Mucosa of gallbladder (tissue), 1 donor: ENCODE measurements at places on chromosomes 7 and 10. TPM values are rescaled to one million over a fixed set of nuclear protein-coding genes. Genes with fewer than 3 reads are reported as not detected.

DNA sequence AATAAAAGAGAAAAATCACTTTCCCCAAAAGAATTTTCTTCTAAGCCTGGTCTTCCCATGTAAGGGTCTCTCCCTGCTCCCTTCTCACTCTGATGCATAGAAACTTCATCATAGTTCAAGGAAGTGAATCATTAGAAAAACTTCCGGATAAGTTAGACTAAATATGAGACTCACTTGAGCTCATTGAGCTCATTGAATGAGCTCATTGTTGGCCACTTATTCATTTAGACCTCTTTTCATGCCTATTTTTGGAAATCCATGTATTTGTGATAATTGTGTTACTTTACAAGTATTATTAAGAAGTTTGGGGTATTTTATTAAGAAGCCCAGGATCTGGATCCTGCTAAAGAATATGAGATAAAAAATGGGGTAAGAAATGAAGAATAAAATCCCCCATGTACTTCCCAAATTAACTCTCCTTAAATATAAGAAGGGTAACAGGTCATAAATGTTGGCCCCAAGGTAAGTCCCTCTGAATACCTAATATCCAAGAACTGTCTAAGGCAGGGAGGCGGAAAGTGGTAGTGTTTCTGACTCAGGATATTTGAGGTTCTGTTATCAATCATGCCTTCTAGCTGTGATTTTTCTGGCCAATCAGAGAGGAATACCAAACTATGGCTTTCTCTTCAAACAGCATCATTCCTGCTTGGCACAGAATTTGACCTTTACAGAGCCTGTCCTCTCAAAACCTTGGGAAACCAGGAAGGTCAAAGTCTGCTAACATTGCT lies 236.5 kb upstream of the PTN start:
- no peak for DNase-seq

DNA sequence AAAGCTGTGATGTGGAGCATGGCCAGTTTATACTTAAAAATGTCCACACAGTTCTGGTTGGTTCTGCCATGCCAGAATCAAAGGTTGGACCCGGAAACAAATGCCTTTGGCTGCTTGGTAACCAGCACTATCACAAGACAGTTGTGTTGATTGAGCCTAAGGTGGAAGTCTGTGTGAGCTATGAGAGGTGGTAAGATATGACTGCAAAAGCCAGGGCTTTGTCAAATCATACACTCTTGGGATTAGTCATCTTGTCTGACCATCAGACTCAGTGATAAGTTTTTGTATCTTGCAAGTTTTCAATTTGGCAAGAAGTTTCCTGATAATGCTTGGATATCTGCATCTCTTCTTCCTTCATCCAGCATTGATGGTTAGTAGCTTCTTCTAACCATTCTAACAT lies 35.5 kb downstream of the GPR141 start:
- DNase-seq, result no peak

DNA sequence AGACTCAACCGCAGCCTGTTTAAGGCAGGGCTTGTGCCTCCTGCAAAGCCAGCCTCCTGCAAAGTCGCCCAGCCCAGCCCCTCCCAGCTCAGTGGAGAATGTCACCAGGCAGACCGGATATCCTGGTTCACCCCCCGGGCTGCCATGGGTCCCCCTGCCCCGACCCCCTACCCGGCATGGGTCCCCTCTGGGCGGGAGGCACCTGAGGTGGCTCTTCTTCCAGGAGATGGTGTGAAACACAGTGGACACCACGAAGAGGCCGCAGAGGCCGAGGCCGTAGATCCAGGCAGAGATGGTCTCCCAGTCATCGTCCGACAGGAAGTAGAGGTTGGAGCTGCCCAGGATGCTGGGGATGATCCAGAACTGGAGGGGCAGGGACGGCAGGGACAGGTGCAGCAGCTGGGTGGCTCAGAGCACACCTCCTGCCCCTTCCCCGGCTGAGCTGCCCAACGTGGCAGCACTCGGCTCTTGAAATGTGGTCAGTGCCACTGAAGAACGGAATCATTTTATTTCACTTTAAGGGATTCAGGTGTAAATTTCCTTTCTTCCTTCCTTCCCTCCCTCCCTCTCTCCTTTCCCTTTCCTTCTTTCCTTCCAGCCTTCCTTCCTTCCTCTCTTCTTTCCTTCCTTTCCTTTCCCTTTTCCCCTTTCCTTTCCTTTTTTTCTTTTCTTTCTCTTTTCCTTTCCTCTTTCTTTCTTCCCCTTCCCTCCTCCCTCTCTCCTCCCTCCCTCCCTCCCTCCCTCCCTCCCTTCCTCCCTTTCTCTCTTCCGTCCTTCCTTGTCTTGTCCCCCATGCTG lies 36.7 kb upstream of the RADIL start:
- DNase-seq, result no peak

DNA sequence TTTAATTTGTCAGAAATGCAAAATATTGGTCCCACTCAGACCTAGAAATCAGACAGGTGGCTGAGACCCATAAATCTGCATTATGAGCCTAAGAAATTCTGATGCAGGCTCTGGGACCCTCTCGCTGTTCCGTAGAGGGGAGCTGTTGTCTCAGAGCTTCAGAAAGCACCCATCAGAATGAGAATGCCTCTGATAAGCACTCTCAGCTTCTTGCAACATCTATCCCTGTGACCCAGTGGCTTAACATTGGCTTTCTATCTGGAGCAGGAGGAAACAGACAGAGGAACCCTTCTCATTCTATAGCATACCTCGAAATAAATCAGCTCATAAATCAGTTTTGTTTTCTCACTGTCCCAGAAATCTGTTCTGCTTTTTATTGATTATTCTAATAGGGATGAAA lies 184.6 kb upstream of the SP4 start:
- no peak for DNase-seq

DNA sequence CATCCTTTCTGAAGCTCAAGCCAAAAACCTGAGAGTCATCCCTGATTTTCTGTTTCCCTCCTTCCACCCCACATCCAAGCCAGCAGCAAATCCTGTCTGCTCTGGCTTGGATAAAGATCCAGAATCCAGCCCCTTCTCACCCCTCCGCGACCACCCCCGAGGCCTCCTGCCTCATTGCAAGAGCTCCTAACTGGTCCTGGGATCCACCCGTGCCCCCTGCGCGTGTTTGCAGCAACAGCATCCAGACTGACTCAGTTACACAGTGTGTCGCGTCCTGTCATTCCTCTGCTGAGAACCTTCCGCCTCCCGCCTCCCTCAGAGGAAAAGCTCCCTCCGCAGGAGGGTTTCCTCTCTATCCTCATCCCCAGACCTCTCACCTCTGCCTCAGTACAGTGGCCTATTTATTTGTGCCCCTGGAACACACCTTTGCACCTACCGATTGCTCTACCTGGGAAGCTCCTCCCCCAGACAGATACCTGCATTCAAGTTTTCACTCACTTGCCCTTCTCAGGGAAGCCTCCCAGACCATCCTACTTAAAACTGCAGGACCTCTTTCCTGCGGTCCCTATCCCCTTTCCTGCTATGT lies 21.6 kb upstream of the GRID1 start:
- no peak for DNase-seq

GRCh38 chr10:3655528-3655927 lies 129.5 kb downstream of the KLF6 start:
- no peak for DNase-seq

DNA sequence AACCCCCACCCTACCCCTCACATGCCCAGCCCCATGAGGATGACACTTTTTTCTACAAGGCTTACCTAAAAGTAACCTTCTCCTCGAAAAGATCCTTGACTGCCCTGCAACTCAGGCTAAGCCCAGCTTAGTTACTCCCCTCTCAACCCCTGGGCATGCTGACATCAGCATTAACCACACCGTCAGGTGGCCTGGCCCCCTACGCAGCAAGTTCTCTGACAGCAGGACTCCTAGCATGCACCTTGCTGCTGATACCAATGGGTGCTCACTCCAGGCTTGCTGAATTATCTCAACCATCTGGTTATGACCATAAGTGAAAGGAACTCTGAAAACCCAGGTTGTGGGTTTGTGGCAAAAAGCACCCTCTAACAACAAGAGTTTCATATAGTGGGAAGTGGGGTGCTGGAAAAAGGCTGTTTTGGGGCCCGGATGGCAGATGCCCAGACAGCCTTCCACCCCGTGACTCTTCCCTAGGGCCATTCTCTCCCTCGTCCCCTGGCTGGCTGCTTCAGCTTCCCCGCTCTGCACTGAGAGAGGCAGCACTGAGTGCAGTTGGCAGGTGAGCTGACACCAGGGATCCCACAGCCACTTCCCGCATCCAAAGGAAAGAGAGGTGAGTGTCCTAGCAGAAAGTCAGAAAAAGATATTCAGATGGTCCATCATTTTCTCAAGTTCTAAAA lies 518.9 kb downstream of the KCNMA1 start:
- DNase-seq, result no peak

DNA sequence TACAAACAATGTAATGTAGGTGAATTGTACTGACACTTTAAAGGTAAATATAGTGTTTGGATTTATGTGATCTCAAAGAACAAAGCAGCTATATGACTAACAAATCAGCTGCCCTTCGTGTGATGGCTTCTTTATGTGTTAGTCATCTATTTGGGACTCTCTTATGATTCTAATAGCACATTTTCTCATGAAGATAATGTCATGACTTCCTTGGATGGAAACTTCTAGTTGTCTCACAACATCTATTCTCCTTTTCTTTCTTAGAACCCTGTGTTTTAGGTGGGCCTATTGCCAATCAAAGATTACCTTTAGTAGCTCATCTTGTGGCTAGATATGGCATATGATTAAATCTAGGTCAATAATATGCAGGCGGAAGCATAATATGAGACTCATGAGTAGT lies 45.0 kb downstream of the TMEM106B start:
- DNase-seq, result no peak

- no peak for DNase-seq
These were observed 22.6 kb downstream of the CPXM2 start for GRCh38 chr10:123869020-123869414.

- no peak for DNase-seq
These were observed 170.4 kb downstream of the WNT2 start for GRCh38 chr7:117152213-117153007.

DNA sequence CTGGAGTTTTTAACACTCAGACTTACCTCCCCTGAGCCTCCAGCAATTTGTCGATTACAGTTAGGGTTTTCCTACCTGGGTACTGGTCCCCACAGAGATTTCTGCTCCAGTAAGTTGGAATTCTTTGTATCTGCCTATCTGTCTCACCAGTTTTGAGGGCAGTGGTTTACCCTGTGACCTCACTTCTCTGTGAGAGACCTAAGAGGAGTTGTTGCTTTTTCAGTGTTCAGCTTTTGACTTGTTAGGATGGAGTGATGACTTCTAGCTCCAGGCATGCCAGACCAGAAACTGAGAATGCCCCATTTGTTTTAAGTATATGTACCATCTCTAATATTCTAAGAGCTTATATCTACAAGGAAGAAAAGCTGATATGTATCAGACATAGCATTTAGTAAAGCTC lies 42.9 kb downstream of the CSGALNACT2 start:
- no peak for DNase-seq

- peak; percentile 57 for DNase-seq
These were observed 106.7 kb downstream of the TES start for GRCh38 chr7:116316838-116317628.

- DNase-seq, result no peak
These were observed 27.1 kb downstream of the FOXK1 start for GRCh38 chr7:4709187-4709586.

- no peak for DNase-seq
These were observed 14.7 kb downstream of the OGA start for GRCh38 chr10:101803511-101803910.

GRCh38 chr7:77326131-77326530 lies 90.0 kb downstream of the GSAP start:
- no peak for DNase-seq

GRCh38 chr7:77359599-77359998 lies 56.5 kb downstream of the GSAP start:
- DNase-seq, result no peak

DNA sequence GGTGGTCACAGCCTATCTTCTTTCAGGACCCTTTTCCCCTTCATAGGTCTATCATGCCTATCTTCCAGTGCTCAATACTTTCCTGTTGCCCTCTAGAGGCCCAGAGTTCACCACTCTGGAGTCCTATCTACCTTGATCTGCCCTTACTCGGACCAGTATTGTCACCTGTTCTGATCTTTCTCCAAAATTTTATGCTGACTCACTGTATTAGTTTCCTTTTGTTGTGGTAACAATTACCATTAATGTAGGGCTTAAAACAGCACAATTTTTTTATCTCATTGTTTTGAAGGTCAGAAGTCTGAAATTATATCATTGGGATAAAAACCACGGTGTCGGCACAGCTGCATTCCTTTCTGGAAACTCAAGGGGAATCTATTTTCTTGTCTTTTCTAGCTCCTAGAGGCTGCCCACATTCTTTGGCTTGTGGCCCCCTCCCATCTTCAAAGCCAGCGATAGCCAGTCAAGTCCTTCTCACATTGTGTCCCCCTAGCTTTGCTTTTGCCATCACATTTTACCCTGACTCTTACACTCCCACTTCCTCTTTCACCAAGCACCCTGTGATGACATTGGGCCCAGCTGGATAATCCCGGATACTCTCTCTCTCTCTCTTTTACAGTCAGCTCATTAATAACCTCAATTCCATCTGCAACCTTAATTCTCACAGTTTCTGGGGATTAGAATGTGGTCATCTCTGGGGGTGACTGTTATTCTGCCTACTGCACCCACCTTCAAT lies 54.6 kb downstream of the TFAM start:
- no peak for DNase-seq

DNA sequence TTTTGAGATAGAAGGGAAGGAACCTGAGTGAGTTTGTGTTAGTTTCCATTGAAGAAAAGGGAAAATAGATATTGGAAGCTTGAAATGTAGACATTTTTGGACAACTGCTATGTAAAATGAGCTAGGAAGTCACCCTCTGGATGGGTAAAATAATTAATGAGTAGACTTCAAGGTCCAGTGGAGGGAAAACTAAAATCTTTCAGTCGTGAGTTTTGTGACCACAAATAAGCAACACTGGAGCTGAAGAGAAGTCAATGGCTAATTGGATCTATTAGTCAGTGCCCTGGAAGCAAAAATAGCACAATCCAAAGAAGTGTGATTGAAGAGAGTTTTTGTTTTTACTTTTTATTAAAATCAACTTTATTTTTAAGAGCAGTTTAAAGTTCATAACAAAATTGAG lies 123.4 kb downstream of the MYO3A start:
- no peak for DNase-seq

- no peak for DNase-seq
These were observed 99.7 kb upstream of the CCDC6 start for GRCh38 chr10:60006062-60006461.

- DNase-seq, result no peak
These were observed 567.5 kb downstream of the PARD3 start for GRCh38 chr10:34247560-34247959.

DNA sequence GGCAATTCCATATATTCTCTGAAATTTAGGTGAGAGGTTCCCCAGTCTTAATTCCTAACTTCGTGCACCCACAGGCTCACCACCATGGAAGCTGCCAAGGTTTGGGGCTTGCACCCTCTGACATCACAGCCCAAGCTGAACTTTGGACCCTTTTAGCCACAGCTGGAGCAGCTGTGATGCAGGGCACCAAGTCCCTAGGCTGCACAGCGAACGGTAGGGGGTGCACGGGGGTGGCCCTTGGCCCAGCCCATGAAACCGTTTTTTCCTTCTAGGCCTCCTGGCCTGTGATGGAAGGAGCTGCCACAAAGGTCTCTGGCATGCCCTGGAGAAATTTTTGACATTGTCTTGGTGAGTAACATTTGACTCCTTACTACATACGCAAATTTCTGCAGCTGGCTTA lies 251.9 kb upstream of the GRM3 start:
- DNase-seq, result no peak

The SFTPD gene
- total RNA-seq, result 0.52 TPM

The ENTPD7 gene
- total RNA-seq, result 14.4 TPM

The ERVW-1 gene
- total RNA-seq, result not detected

The SLIT1 gene
- 0.40 TPM for total RNA-seq

The ODAD2 gene
- total RNA-seq, result 0.86 TPM

The UFSP1 gene
- 3.3 TPM for total RNA-seq

The ASB15 gene
- total RNA-seq, result not detected

The GDF2 gene
- total RNA-seq, result not detected

The GIMAP1 gene
- total RNA-seq, result 5.1 TPM

The HACD1 gene
- 17.0 TPM for total RNA-seq

The GLCCI1 gene
- total RNA-seq, result 16.3 TPM
